Lung (tissue), 17 donors: ENCODE measurements at places on chromosomes 11 and 22.

- peak; percentile 90 for DNase-seq
Observed at GRCh38 chr22:29704528-29705285, 15.1 kb upstream of the CABP7 start.

DNA sequence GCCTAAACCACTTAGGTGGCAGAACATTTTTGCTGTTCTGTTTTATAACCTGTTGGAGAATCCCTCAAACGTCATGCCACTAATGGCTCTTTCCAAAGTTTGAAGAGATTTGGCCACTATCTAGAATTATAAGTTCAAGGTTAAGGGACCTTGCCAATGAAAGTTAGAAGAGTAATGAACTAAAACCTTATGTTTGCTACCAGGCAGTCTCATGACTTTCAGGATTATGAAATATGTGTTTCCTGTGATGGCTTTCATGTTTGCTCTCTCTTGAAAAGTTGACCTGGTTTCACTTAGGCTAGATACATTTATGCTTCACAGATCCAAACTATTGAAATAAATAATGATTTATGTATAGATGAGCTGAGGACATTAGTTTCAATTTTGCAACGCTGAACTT lies 340.0 kb downstream of the LRRC4C start:
- DNase-seq = no peak

DNA sequence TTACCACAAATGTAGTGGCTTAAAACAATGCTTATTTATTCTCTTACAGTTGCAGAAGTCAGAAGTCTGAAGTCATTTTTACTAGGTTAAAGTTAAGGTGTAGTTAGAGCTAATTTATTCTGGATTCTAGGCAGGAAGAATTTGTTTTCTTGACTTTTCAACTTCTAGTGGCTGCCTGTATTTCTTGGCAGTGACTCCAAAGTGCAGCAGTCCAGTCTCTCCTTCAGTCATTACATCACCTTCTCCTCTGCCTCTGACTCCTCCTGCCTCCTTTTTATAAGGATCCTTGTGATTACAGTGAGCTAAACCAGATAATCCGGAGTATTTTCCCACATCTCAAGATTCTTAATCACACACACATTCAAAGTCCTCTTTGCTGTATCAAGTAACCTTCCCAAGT lies 581.4 kb downstream of the KCNA4 start:
- no peak for DNase-seq

DNA sequence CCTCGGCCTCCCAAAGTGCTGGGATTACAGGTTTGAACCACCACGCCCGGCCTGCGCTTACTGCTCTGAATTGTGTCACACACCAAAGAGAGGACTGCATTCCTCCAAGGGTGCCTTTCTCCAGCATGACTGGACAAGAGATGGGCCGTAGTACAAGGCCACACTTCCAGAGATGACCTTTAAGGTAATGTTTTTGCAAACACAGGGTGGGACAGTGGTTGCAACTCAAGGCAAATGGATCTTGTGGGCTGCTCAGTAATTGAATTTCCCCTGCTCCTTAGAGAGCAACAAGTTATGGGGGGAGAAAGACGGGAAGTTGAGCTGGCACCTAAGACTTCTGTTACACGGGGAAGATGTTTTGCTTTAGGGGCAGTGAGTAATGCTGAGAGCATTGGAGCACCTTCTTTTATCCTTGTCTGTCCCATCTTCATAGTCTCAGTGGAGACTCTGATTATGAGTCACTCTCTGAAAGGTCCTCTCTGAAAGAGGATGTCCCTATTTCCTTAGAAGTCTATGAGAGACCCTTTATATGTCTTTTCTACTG lies 66.3 kb downstream of the C11orf91 start:
- DNase-seq = no peak

- no peak for DNase-seq
Observed at GRCh38 chr22:26780521-26780920, 123.1 kb downstream of the MIAT start.

- DNase-seq = no peak
Observed at GRCh38 chr11:110974731-110975130, 262.5 kb upstream of the ARHGAP20 start.

DNA sequence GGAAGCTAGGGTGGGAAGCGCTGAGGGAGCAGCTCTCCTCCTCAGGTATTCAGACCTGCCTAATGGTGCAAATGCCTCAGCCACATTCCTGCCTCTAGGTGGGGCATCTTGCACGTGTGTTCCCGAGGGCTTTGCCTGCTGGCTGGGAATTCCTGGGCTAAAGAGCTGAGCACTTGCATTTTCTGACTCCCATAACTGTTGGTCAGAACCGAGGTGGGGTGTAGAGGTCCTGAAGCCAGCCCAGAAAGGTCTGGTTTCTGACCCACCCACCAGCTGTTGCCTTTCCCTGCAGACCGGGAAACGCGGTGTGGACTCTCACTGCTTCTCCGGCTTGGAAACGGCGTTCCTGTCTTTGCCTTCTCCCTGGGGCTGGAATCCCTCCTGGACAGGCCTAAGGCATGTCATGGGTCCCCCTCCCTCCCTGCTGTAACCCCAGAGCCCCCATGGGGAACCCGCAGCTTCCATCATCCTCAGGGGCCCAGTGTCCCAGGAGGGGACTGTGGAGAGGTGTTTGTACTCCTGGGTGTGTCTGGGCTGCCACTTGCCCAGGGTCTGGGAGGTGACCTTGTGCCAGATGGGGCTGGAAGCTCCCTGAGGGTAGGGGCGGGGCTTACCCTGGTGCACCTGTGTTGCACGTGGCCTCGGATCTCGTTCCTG lies 24.0 kb upstream of the SMIM38 start:
- DNase-seq = peak; percentile 91

- no peak for DNase-seq
Observed at GRCh38 chr11:33708985-33709384, 8.4 kb upstream of the C11orf91 start.

DNA sequence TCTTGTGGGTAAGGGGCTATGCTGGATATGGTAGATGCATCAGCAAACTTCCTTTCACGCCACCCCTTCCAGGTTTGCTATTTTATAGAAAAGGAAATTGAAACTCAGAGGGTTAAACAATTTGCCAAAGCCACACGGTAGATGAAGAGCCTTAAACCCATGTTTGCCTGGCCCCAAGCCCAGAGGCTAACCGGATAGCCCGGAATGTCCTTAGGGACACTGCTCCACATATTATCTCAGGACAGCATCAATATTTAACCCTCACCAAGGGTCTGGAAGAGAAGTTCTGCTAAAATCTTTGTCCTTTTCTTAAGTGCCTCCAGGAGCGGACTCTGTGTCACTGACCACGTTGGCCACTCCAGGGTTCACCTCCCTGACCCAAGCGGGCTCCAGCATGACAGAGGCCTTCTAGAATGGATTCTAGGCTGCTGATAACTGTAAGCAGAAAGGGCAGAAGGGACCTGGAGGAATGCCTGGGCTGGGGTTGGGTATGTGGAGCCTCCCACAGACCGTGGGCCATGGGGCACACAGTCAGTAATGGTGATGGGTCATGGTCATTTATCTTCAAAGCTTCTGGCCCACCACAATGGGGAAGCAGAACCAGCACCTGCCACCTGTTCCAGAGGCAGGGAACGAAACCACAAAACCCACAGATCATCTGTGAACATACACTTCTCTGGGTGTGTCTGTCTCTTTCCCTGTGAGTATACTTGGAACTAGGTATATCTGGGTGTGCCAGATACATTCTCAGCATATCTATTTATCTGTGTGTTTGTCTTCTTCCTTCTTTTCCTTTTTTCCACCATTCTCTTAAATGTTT lies 5.4 kb upstream of the TMEM86A start:
- DNase-seq = no peak

DNA sequence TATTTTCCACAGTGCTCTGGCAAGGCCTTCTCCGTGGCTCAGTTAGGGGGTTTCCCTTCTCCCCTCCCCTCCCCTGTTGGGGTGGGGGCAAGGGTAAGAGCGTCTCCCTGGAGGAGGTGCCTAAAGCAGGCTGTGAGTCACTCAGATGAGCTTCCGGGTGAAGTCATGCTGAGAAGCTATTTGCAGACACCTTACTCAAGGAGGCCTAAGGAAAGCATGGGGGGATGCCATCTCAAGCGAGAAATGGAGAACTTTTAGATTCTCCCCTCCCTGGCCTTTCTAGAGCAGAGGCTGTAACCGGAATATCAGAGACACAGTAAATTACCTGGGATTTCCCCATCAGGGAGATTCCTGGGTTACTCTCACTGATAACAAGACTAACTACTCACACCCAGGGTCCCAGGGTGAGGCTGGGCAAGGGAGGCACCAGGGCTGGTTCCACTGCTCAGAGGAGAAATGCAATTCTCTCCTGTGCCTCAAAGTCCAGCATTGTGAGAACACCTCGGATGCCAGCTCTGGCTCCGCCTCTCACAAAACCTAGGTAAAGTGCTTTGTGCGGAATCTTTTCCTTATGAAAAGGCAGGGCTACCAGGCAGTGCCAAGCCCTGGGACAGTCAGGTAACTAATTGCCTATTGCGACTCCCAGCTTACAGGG lies 123.6 kb downstream of the ABTB2 start:
- DNase-seq = no peak

DNA sequence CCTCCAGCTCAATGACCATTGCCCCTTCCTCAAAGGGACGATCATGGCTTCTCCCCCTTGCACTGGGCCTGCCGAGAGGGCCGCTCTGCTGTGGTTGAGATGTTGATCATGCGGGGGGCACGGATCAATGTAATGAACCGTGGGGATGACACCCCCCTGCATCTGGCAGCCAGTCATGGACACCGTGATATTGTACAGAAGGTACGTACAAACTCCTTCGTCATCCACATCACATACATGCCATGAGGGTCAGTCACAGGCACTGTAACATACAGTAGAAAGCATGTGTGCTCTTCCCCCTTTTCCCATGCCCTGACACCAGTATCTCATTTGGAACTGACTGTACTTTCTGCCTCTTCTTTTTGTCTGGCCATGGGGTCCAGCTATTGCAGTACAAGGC lies 4.0 kb downstream of the TAF10 start:
- DNase-seq = no peak

- no peak for DNase-seq
Observed at GRCh38 chr22:35043252-35043933, 22.6 kb upstream of the ISX start.

- DNase-seq = peak; percentile 65
Observed at GRCh38 chr11:36030731-36031281, 86.9 kb downstream of the LDLRAD3 start.

DNA sequence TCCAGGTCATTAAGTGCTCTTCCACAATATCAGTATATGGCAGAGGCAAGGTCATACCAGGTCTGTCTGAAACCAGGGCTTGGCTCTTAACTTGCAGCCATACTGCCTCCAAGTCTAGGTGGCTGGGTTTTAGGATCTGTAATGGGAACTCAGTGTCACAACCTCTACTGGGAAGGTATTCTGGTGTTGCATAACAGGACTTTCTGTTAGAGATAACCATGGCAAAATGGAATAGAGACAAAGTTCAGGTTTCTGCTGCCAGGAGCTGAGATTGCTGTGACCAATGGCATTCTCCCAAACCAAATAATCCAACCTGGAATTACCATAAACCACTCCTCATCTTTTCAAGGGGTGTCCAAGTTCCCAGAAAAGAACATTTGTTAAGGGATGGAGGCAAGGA lies 6.8 kb upstream of the SAA1 start:
- no peak for DNase-seq

DNA sequence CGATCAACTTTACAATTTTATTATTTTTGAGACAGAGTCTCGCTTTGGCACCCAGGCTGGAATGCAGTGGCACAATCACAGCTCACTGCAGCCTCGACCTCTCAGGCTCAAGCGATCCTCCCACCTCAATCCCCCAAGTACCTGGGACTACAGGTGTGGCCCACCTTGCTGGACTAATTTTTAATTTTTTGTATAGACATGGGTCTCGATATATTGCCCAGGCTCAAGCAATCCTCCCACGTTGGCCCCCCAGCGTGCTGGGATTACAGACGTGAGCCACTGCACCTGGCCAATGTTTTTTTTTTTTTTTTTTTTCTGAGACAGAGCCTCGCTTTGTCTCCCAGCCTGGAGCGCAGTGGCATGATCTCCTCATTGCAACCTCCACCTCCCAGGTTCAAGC lies 2.0 kb upstream of the PPFIA1 start:
- no peak for DNase-seq

DNA sequence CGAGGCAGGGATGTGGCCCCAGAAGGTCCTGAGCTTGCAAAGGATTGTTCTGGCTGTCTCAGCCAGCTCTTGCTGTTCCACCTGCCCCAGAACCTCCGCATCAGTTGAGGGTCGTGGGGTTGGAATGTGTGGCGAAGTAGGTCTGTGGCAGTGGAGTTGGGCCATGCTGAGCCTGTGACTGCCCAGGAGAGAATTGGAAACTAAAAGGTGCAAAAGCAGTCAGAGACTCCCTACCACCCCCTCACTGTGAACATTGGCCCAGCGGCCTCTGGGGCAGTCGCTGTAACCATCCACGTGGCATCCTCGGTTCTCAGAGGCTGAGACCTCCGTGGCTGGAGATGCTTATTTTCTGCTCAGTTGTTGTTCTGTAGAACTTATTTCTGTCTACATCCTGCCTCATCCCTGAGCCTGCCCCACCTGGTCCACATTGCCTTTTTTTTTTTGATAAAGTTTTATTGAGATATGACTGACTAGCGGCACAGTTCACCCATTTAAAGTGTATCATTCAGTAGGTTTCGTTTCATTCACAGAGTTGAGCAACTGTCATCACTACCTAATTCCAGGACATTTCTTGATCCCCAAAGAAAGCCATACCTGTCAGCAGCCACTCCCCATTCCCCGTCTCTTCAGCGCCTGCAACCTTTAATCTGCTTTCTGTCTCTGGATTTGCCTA lies 22.3 kb upstream of the DGCR8 start:
- DNase-seq = no peak

- DNase-seq = no peak
Observed at GRCh38 chr11:79078999-79079398, 361.8 kb downstream of the TENM4 start.

- no peak for DNase-seq
Observed at GRCh38 chr11:95716266-95716665, 73.3 kb downstream of the FAM76B start.

DNA sequence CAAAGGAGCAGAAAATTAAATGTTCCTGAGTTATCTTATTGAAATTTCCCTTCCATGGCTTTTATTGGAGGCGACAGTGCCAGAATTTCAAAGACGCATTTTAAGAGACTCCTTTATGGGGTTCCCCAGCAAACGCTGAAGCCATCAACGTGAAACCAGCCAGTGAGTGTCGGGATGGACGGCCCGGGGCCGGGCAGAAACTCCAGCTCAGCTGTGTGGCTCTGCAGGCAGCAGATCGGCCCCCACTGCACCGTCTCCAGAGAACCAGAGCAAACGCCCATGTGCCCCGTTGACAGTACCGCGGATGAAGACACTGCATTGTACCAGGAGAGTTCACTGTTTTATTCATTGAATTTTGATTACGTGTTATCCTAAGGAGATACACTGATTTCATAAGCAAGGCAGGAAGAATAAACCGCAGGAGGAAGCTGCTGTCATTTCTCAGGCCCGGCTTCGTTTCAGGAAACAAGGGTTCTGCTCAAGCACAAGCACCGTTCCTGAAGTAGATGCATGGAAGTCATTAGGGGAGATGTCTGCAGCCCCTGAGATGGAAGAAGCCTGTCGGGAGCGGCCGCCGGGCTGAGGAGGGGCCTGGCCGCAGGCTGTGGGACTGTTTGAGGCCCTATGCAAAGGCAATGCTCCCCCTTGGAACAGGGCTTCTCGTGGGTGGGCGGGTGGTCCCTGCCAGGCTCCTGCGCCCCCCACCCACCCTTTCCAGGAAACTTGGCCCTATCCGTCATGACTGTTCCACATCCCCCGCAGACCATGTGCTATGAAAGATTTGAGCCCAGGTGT lies 639.7 kb downstream of the TBC1D22A start:
- DNase-seq = no peak
